ENCODE measurements at places on chromosomes 5 and 9. TPM values are rescaled to one million over a fixed set of nuclear protein-coding genes. Genes with fewer than 3 reads are reported as not detected.

GRCh38 chr9:93593144-93593658 is 16.8 kb downstream of the PHF2 start:
- H3K4me1 ChIP-seq = peaks cover 18% of the 10 kb centered on the region
- no peaks in the 10 kb centered on the region for H3K36me3 ChIP-seq
- H3K27me3 ChIP-seq = no peaks in the 10 kb centered on the region
- no peak overlapping the region for H3K27ac ChIP-seq
- H3K4me3 ChIP-seq = no peak overlapping the region
- no peak for DNase-seq

DNA sequence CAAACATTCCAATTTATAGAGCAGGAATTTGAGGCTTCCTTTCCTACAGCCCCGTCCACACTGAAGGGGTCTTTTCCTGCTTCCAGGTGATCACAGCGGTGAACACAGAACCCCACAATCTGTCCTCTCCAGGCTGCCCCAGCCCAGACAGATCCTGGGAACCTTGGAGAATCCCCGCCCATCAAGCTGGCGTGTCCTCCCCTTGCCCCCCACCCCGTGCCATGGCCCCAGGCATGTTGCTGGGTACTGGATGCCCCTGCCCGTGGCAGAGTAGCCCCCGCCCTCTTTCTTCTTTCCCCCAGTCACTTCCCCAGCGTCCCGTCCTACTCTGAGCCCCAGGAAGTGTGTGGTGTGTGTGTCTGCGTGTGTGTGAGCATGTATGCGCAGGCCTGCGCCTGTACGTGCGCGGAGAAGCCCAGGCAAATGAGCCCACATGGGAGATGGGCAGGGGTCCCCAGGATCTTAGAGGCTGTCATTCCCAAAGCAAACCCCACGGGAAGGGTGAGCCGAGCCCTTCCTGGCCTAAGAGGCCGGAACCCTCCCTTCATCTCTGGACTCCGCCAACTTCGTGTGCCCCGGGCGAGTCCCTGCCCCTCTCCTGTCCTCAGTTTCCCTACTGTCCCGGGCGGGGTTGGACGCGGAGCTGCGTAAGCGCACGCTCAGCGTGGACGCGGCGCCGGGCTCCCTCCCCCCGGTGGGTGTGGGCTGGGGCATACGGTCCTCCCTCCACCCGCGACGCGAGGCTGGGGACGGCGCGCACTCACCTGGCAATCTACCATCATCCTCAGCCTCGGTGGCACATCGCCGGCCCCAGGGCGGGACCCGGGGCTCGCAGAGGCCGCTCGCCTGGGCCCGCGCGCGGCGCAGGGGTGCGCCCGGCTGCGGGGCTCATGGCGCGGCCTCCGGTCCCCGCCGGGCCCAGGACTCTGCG is 15.2 kb downstream of the GBGT1 start:
- H3K27me3 ChIP-seq = no peaks in the 10 kb centered on the region
- peak overlapping the region; percentile 37 for H3K4me3 ChIP-seq
- peaks cover 62% of the 10 kb centered on the region for H3K4me1 ChIP-seq
- peak overlapping the region; percentile 90 for H3K27ac ChIP-seq
- H3K36me3 ChIP-seq = no peaks in the 10 kb centered on the region

DNA sequence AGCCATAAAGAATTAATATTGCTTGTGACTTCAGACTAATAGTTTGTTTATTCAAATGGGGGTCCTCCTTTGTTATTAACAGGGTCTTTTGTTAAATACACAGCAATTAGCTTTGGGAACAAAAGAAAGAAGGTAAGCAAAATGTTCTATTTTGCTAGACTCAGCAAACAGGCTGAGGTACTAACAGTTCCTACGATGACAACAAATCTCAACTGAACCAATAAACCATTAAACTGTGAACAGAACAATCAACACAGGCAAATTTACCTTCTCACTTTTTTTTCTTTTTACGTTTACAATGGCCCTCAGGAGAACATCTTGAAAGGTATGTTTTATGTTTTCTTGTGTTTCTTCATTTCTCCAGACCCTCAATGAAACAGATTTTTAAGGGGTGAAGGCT is 207.2 kb downstream of the NFIB start:
- H3K36me3 ChIP-seq = no peaks in the 10 kb centered on the region
- no peak for DNase-seq
- H3K4me3 ChIP-seq = no peak overlapping the region

GRCh38 chr5:78475370-78475769 is 115.0 kb downstream of the SCAMP1 start:
- H3K4me3 ChIP-seq = no peak overlapping the region
- H3K27ac ChIP-seq = no peak overlapping the region
- H3K36me3 ChIP-seq = peaks cover 21% of the 10 kb centered on the region
- H3K4me1 ChIP-seq = no peaks in the 10 kb centered on the region
- DNase-seq = no peak
- no peaks in the 10 kb centered on the region for H3K27me3 ChIP-seq

DNA sequence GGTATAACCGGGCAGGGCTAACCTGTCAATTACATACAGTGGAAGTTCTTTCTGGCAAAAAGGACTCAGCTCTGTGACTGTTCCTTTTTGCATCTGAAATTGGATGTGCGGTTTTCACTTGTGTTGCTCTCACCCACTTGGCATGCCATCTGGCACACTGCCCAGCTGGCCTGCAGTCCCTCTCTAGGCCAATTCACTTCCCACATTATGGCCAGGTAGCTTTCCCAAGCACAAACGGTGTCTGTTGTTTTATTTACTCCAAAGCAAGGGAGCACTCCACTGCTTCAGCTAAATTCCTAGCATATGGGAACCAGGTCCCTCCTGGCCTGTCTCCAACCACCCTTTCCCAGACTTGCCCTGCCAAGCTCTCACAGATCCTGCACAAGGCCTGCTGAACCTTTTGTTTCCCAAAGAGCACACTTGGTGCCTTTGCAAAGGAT is 132.5 kb downstream of the SEMA6A start:
- no peaks in the 10 kb centered on the region for H3K4me1 ChIP-seq
- no peak overlapping the region for H3K27ac ChIP-seq
- no peak for DNase-seq

DNA sequence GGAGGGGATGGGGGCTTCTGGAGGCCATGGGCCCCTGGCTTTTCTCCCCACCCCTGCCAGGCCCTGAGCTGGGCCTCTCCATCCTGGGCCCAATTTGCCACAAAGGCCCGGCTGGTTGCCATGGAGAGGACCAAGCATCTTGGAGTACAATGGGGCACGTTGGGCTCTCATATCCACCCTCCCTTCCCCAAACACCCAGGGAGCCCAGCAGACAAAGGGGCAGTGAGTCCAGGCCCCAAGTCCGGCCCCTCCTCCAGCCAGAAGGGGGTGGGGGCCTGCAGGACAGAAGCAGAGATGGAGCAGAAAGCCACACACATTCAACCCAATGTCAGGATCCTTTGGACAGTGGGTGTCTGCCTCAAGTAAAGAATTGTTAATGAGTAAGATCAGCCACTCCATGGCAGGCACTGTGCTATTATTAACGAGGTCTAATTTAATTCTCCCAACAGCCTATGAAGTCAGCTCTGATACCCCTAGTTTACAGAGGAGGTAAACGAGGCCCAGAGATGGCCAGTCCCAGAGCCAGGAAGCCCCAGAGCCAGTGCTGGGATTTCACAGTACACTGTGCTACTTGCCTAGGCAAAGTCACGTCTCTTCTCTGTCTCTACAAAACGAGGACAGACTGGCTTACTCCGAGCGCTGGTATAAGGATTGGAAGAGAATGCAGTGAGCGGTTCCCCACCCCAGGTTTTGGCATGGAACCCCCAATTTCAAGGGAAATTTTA is 2.3 kb downstream of the CRB2 start:
- H3K27me3 ChIP-seq = peaks cover 25% of the 10 kb centered on the region
- H3K27ac ChIP-seq = no peak overlapping the region
- no peaks in the 10 kb centered on the region for H3K36me3 ChIP-seq
- no peak for DNase-seq
- H3K4me1 ChIP-seq = peaks cover 39% of the 10 kb centered on the region

DNA sequence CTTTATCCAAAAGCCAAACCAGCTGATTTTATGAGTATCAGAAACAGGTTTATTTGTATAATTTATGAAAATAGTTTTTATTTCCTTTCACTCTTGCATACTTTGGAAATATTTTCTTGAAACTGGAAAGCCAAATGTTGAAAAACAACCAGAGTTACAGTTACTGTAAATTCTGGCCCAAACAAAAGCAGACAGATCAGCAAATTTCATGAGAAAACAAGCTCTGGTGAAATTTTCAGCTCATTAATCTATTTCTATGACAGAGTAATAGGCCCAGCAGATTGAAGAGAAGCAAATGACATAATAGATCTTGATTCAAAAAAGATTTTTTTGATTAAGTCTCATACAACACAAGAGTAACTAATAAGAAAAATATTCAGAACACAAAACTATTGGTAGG is 182.7 kb downstream of the ENC1 start:
- H3K4me1 ChIP-seq = no peaks in the 10 kb centered on the region
- no peak overlapping the region for H3K4me3 ChIP-seq
- H3K27ac ChIP-seq = no peak overlapping the region
- no peaks in the 10 kb centered on the region for H3K27me3 ChIP-seq
- no peak for DNase-seq

Gene GFRA3
- not detected for total RNA-seq

Gene ZNF474
- total RNA-seq = not detected

- H3K4me1 ChIP-seq = no peaks in the 10 kb centered on the region
- no peak overlapping the region for H3K27ac ChIP-seq
- H3K36me3 ChIP-seq = no peaks in the 10 kb centered on the region
- H3K27me3 ChIP-seq = no peaks in the 10 kb centered on the region
- DNase-seq = no peak
- H3K4me3 ChIP-seq = no peak overlapping the region
Observed at GRCh38 chr5:167987490-167988280, 303.8 kb upstream of the WWC1 start.
